ENCODE measurements at places on chromosomes 6 and 20. TPM values are rescaled to one million over a fixed set of nuclear protein-coding genes. Genes with fewer than 3 reads are reported as not detected.

Gene TREML2
- total RNA-seq, result 13.5 TPM

Gene DCDC2
- total RNA-seq, result 0.14 TPM

Gene HLA-DMB
- 14.7 TPM for total RNA-seq

Gene SIRPA
- 1.5 TPM for total RNA-seq

Gene ATP6V1G2
- 5.5 TPM for total RNA-seq

Gene FAM162B
- not detected for total RNA-seq

Gene FOXS1
- total RNA-seq, result not detected

Gene PPP1R14C
- not detected for total RNA-seq

Gene AVP
- total RNA-seq, result not detected

Gene GPX5
- total RNA-seq, result not detected

Gene ZMYND8
- total RNA-seq, result 51.5 TPM

Gene SIRPB1
- total RNA-seq, result 6.5 TPM

Gene UTRN
- total RNA-seq, result 179 TPM

Gene FOXF2
- not detected for total RNA-seq

Gene SAPCD1
- total RNA-seq, result 18.1 TPM

Gene AKAP7
- total RNA-seq, result 13.1 TPM

Gene HLA-DRA
- 25.8 TPM for total RNA-seq

Gene FAXC
- total RNA-seq, result not detected

Gene CGA
- not detected for total RNA-seq

Measured in activated naive CD8-positive, alpha-beta T cell treated with anti-CD3 and anti-CD28 coated beads, Interleukin-2, amount 10 ng/mL, durations not matched to agents 7 days and 5 days (primary cell).